ENCODE measurements at places on chromosomes 2 and 18. TPM values are rescaled to one million over a fixed set of nuclear protein-coding genes. Genes with fewer than 3 reads are reported as not detected.

Gene DYSF
- polyA plus RNA-seq, result 10.9 TPM

Gene DNER
- 2.9 TPM for polyA plus RNA-seq

Gene ADGRF3
- 1.6 TPM for polyA plus RNA-seq

Gene BMP10
- polyA plus RNA-seq, result 0.26 TPM

Gene PAX8
- 22.3 TPM for polyA plus RNA-seq

Gene TLX2
- 1.1 TPM for polyA plus RNA-seq

Gene NT5DC4
- polyA plus RNA-seq, result 4.2 TPM

Gene CD8B2
- polyA plus RNA-seq, result 0.16 TPM

Gene FOXD4L1
- not detected for polyA plus RNA-seq

Gene FBXO41
- 4.9 TPM for polyA plus RNA-seq

Gene MERTK
- 28.9 TPM for polyA plus RNA-seq

Gene LMAN1
- polyA plus RNA-seq, result 35.3 TPM

Gene PIKFYVE
- 29.0 TPM for polyA plus RNA-seq

Gene NRP2
- polyA plus RNA-seq, result 10.6 TPM

Gene COL4A4
- polyA plus RNA-seq, result 3.4 TPM

Gene PIEZO2
- polyA plus RNA-seq, result 3.5 TPM

Gene COL3A1
- 589 TPM for polyA plus RNA-seq

Gene REG3A
- polyA plus RNA-seq, result not detected

Gene TSPYL6
- polyA plus RNA-seq, result 53.9 TPM

Gene ANO7
- polyA plus RNA-seq, result 1.2 TPM

Gene TSGA10
- polyA plus RNA-seq, result 85.6 TPM

Gene DGUOK
- 87.7 TPM for polyA plus RNA-seq

Gene DLGAP1
- polyA plus RNA-seq, result 18.6 TPM

Gene TTC31
- 19.6 TPM for polyA plus RNA-seq

Gene NIFK
- 33.4 TPM for polyA plus RNA-seq

Gene SLC11A1
- 2.8 TPM for polyA plus RNA-seq

Gene NAT8
- polyA plus RNA-seq, result 6.0 TPM

Gene RBKS
- polyA plus RNA-seq, result 18.4 TPM

Gene MRPL53
- polyA plus RNA-seq, result 64.8 TPM

Gene SERPINB4
- 0.90 TPM for polyA plus RNA-seq

Gene KLHL41
- polyA plus RNA-seq, result 11.7 TPM
